Suppressor macrophage treated with lipopolysaccharide for 1 hour (primary cell): ENCODE measurements at places on chromosomes 2 and 18.
A peak's percentile ranks its signal among the peaks of the same experiment; 100 is the strongest.

DNA sequence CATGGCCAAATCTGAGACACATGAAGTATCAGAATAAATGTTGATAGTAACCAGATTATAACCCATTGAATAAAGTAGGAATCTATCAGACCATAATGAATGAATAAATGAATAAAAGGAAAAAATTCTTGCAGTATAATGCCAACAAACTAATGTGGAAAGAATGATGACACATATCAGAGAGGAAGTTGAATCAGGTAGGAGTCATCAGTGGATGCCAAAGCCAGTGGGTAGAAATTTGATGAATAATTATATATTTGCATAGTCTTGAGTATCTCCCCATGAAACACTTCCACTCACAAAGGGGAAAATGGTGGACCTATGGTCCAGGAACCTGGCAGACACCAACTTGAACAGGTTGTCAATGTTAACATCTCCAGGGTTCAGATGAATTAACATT lies 68.6 kb downstream of the GALNT3 start:
- peak; percentile 57 for DNase-seq

GRCh38 chr2:5070257-5070656 lies 621.9 kb upstream of the SOX11 start:
- no peak for DNase-seq

DNA sequence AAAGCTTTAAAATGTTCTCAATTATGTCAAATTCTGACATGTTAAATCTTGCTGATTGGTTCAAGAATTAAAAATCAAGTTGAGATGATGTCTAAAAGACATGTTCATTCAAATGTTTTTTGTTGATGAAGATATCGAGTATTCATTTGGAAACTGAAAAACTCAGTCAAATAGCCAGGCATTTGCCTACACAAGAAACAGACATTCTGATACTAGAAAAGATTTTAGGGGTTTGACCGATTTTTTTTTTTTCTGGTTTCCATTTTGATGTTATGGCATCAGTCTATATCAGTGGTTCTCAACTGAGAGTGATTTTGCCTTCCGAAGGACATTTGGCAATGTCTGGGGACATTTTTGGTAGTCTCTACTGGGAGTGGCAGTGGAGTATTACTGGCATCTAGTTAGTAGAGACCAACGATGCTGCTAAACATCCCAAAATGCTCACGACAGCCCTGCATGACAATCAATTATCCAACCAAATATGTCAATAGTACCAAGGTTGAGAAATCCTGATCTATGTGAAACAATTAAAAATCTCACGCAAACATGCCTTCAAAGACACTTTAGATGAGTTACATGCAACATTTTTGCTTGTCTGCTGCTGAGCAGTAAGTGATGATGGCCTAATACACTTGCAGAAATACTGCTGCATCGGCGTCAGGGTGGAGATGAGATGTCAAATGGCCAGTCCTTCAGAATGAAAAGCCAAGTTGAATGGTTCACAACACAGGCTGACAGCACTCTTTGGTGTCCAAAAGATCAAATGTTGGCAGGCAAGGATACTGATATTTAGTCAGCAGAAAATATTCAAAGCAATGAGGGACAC lies 12.5 kb downstream of the RASGRP3 start:
- DNase-seq, result no peak

DNA sequence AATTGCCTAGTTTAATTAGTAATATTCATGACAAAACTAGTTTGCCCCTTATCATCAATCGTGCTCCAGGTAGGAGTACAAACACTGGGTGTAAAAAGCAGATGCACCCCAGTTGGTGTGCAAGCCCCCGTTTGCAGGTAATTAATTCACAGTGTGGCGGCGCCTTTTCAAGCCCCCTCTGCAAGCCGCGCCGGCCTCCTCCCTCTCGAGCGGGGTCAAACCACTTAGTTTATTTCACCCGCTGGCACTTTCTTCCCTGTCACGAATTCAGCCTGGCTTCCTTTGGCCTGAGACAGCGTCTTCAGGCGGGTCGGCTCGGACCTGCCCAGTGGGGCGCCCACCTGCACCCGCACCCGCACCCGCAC lies 64.7 kb upstream of the MAPRE2 start:
- DNase-seq, result no peak

DNA sequence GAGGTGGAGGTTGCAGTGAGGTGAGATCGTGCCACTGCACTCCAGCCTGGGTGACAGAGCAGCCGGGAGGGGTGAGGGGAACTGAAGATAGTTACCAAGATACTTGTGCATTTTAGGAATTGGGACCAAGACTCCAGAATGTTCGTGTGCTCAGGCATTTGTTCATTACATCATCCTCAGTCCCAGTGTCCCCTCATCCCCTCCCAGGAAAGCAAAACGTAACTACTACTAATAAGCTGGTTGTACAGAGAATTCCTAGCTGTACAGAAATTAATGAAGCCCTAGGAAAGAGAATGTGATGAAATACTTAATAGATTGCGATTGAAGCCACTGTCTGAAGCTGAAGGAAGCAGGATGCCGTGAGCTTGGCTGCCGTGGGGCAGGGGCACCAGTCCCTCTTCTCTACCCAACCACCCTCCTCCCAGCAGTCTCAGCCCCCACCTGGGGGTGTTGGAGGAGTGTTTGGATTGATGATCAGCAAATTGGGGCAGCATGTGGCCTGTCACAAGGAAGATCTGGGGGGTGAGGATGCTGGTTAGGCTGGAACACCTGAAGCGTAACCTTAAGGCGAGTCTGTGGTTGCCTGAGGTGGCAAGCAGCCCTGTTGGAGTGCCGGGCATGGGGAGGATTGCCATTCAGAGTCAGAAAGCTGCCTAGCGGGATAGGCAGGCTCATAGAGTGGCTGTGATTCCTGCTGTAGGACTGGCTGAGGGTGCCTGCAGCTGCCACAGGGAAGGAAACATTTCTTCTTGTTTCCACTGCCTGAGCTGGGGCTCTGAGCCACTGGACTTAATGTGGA lies 140.9 kb downstream of the SH3RF3 start:
- DNase-seq, result no peak
